HuH-7.5 (cell line): ENCODE measurements at places on chromosomes 12 and 14.

- DNase-seq = no peak
Observed at GRCh38 chr14:64806202-64806861, 73.4 kb downstream of the SPTB start.

DNA sequence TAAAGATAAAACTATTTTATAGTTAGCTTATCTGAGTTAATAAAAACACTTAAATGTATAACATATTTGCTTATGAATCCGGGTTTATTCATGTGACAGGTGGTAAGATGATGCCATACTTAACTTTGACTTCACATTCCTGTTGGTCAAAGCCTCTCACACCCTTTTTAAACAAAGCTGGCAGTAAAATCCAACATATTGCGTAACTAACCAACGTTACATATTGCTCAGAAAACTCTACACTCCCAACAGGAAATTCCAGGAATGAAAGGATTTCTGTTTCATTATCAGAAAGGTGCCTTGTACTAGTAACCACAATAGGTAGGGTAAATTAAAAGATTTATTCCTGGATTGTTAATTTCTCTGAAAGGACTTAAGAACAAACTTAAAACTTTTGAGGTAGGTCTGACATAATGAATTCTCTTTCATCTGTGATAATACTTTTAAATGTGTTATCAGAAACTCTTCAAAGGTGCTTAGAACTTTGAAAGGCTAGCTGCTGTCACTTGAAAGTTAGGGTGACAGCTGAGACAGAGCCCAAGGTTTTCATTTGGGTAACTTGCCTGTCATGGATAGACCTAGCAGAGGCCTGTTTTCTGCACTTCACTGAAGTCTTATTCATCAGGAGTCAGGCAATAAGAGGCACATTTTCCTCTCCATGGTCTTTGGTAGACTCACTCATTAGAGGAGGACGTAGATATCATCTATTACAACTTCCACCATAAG is 23.8 kb upstream of the CATSPERB start:
- no peak for DNase-seq

DNA sequence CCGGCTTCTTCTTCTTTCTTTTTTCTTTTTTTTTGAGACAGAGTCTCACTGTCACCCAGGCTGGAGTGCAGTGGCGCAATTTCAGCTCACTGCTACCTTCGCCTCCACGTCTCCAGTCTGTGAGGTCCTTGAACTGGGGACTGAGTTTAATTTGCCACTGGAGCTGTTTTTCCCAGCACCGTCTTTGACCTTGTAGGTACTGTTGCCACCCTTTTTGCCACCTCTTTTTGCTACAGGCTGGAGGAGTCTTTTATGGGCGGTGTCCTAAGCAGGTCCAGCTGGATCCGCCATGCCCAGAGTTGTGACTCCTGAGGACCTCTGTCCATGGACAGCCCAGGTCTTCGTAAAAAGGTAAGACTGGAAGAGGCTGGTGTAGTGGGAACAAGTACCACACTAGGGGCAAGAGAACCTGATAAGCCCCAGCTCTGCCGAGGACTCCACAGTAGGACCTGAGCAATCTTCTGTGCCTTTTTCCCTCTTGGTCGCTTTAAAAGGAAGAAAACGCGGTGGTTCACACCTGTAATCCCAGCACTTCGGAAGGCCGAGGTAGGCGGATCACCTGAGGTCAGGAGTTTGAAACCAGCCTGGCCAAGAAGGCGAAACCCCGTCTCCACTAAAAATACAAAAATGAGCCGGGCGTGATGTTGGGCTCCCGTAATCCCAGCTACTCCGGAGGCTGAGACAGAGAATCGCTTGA is 946 bp downstream of the RNU4-2 start:
- DNase-seq = no peak

GRCh38 chr12:22266101-22266500 is 68.4 kb downstream of the ST8SIA1 start:
- DNase-seq = no peak

DNA sequence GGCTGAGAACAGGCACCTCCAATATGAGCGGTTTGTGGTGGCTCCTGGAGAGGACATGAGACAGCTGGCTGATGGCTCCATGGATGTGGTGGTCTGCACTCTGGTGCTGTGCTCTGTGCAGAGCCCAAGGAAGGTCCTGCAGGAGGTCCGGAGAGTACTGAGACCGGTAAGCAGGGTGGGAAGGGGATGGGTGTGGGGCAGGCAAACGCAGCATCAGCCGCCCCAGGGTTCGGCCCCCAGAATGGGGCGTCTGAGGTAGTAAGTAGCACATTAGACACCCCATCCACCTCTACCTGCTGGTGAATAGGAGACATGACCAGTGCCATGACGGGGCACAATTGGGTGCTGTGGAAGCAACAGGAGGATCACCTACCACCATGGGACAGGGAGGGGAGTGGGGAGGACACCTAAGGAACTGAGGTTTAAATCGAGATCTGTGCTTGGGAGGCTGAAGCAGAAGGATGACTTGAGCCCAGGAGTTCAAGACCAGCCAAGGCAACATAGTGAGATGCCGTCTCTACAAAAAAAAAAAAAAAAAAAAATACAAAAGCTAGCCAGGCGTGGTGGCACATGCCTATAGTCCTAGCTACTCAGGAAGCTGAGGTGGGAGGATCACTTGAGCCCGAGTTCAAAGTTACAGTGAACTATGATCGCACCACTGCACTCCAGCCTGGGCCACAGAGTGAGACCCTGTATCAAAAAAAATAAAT is 25.5 kb downstream of the ITGA7 start:
- DNase-seq = no peak

DNA sequence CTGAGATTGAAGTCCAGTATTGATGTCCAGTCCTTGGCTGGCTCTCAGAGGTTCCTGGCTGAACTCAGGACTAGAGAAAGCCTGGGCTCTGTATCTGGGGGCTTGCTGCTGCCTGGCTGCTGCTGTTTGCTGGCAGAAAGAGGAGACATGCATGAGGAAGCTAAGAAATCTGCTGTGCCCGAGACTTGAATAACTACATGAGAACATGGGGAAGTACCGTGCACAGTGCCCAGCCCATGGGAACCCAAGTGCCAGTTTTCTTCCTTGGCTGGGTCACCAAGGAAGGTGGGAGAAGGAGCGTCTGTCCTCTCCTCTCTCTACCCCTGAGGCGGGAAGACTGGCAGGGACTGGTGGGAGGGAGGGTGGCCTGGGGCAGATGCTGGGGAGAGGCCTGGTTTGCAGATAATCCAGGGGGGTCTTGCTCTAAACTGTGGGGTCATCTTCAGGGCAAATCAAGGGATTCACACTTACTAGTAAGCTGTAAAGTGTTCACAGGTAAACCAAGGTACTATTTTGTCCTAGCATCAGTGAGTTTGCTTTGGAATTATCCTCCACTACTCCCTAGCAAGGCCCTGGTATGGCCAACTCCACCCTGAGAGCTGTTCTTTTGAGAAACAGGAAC is 13.8 kb upstream of the ZFP36L1 start:
- DNase-seq = no peak

- no peak for DNase-seq
Observed at GRCh38 chr12:122117979-122118378, 39.4 kb downstream of the MLXIP start.

GRCh38 chr12:34264110-34264509 is 241.8 kb downstream of the ALG10 start:
- DNase-seq = no peak

DNA sequence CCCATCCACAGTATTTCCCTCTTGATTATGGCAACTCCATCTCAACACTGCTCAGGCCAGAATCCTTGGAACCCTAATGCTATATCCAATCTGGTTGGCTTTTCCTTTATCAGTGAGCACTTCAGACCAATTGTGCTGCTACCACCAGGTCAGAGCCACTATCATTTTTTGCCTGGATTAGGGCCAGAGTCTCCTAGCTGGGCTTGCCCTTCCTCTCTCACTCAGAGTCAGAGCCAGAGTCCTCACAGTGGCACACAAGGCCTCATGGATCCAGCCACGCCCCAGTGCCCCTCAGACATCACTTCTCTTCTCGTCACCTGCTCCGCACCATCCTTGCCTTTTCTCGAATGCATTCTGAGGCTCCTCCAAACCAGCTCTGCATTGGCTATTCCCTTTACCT is 211.1 kb downstream of the ANO6 start:
- no peak for DNase-seq

DNA sequence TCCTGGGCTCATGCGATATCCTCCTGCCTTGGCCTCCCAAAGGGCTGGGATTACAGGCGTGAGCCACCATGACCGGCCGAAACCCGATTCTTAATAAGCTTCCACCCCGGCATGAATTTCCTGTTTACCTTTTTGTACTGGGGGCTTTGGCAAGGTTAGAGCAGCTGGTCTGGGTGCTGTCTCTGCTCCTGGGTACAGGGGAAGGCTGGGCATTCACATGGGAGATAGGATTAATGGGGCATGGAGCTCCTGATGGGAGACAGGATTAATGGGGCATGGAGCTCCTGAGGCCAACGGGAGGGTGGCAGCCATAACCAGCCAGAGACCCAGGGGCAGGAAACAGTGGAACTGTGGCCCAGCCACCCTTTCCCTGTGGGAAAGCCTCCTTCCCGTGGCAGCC is 69.5 kb upstream of the DICER1 start:
- DNase-seq = no peak

DNA sequence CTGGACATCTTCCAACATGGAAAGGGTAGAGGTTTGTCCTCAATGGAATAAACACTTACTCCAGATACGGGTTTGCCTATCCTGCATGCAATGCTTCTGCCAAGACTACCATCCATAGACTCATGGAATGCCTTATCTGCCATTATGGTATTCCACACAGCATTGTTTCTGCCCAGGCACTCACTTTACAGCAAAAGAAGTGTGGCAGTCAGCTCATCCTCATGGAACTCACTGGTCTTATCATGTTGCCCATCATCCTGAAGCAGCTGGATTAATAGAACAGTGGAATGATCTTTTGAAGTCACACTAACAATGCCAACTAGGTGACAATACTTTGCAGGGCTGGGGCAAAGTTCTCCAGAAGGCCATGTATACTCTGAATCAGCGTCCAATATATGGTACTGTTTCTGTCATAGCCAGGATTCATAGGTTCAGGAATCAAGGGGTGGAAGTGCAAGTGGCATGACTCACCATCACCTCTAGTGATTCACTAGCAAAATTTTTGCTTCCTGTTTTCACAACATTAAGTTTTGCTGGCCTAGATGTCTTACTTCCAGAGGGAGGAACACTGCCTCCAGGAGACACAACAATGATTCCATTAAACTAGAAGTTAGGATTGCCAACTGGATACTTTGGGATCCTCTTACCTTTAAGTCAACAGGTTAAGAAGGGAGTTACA is 140.4 kb downstream of the SLC35F4 start:
- DNase-seq = no peak

- no peak for DNase-seq
Observed at GRCh38 chr12:118299791-118300460, 72.8 kb downstream of the TAOK3 start.

GRCh38 chr14:31200702-31200990 is 6.9 kb downstream of the HECTD1 start:
- no peak for DNase-seq

GRCh38 chr14:89249972-89250654 is 166.9 kb downstream of the FOXN3 start:
- no peak for DNase-seq

DNA sequence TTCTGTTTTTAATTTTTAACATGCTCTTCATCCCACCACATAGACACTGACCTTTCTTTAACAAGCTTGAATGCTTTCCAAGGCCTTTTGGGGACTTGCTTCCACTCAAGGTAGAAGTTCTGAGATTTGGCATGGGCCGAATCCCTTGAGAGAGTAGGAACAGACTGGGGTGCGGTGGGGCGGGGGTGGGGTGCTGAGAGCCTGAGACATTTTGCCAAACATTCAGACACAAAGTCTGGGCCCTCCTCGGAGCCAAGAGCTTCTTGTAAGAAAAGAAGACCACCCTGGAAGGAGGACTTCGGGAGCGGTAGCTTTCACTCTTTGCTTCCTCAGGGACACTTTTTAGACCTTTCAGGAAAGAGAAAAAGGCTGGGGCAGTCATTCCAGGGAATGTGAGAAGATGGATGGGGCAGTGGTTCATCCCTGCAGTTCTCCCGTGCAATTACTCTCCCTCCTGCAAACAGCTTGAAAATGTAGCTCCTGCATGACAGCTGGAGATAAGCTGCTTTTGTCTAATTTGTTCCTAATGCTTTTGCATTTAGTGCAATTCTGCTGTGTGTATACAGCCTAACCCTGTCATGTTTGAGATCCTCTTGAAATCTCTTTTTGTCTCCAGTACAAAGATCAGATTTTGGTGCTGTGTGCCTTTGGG is 16.3 kb upstream of the MYO1H start:
- no peak for DNase-seq

- DNase-seq = peak; percentile 98
Observed at GRCh38 chr12:210277-211141, 3.4 kb downstream of the SLC6A12 start.

- no peak for DNase-seq
Observed at GRCh38 chr12:106521901-106522300, 60.9 kb upstream of the RFX4 start.

- DNase-seq = no peak
Observed at GRCh38 chr14:62084020-62084419, 321.8 kb downstream of the SNAPC1 start.

DNA sequence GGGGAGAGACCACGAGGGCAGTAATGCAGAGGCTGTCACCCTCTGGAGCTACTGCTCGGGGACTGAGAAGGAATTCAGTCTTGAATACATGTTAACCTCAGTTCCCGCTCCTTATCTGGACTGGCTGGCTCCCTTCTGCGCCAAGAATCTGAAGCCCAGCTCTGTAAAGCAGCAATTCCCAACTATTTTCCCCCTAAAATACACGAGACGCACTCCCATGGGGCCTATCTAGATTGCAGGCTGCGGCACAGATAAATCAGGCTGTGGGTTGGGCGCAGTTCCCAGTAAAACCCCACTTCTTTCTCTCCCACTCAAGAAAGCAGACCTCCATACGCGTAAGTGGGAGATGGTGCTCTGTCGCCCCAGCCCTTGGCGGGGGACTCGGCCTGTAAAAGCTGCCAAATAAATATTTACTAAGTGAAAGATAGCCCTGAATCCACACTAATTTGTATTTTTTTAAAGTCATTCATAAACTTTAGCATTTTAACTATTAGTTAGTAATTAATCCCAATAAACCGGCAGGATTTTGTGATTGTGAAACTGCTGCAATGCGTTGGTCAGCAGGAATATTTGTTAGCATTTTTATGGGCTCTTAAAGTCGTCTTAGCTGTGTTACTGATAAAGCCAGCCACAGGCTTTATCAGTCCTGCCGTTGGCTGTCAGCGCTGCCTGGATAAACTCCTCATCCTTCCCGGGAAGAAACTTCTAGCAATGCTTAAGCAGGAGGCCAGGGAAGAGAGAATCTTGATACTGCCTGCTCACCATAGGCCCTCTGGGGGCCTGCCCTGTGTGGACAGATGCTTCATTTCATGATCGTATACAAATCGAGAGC is 17.8 kb downstream of the FBXL14 start:
- DNase-seq = no peak

DNA sequence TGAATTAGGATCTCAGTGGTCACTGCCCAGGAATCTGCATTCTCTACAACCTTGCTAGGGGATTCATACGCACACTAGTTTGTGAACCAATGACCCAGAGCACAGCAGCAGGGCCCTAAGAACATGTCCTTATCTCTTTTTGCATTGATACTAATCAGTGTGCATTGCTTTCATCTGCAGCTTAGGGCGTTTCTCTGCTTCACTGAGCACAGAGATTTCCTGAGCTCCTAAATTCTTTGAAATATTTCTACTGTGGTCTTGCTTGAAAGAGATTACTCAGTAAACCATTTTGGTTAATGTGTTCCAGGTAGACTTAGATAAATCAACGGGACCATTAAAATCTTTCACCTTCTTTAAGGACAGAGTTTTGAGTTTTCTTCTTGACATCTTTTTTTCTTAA is 351.3 kb upstream of the KITLG start:
- no peak for DNase-seq
